Activated CD4-positive, CD25-positive, alpha-beta regulatory T cell treated with anti-CD3 and anti-CD28 coated beads, Interleukin-2, amount 50 U/mL, for 72 hours (primary cell): ENCODE measurements at places on chromosomes 16 and 17.
A peak's percentile ranks its signal among the peaks of the same experiment; 100 is the strongest.

DNA sequence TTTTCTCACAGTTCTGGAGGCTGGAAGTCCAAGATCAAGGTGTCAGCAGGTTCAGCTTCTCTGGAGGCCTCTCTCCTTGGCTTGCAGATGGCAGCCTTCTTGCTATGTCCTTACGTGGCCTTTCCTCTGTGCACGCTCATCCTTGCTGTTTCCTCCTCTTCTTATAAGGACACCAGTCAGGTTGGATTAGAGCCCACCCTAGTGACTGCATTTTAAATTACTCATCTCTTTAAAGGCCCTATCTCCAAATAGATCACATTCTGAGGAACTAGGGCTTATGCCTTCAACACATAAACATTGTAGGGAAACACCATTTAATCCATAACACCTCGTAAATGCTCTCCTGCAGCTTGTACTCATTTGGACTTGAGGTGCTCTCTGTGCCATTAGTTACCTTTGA lies 36.3 kb downstream of the DHRS7C start:
- DNase-seq, result no peak

GRCh38 chr16:55842369-55843104 lies 9.6 kb upstream of the CES1 start:
- no peak for DNase-seq

DNA sequence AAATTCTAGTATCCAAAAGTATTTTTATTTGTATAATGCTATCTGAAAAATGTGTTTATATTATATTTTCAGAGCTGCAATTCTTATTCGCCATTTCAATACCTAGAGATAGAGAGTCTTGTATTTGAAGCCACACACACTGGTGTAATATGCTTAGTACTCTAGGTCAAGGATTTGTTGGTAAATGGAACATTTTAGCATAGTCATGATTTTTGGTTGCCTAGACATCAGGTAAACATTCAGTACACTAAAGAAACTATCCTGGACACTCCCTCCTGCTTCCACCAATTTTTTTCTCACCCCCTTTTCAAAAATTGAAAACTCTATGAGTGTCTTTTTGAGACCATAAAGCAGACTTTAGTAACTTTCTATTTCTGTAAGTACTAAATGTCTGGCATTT lies 20.8 kb downstream of the ABHD15 start:
- DNase-seq, result no peak

DNA sequence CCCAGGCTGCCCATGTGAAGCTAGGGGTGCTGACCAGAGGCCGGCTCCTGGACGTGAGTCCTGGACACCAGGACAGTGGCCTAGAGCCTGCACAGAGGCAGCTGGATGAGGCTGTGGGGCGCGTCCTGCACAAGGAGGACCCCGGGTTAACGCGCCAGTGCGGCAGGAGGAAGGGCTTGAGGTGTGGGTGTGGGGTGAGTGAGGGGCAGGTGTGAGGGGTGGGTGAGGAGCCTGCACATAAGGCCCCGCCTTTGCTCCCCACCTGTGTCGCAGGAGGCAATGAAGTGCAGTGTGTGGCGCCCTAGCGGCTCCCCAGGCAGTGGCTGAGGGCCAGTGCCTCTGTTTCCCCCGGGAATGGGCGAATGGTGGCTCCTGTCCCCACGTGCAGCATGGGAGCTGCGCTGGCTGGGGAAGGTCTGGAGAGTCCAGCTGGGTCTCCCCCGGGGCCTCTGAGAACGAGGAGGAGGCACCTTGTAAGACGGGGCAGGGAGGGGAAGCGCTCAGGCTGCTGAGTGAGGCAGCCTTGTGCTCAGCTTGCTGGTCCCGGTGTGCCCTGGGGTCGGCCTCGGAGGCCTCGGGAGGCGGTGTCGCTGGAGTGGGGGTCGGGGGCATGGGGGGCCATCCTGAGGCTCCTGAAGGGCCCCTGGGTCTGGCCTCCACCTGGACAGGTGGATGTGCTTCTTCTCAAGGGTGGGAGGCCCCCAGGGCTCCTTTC lies 3.2 kb downstream of the CD7 start:
- no peak for DNase-seq

DNA sequence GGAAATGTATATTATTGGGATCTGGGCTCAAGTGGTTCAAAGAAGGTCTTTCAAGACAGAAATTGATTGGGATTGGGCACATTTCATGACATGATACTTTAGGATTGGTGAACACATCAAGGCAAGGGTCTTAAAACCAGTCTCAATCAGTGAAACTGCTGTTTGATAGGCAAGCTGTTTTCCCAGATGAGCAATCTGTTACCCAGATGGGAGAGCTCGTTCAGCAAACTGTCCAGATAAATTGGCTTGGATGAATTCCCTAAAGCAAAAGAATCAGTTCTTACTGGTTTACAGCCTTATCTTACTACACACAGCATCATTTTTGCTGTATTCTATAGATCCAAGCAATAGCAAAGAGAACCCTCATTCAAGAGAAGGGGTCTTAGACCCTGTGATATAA lies 31.0 kb upstream of the CNEP1R1 start:
- DNase-seq, result no peak

DNA sequence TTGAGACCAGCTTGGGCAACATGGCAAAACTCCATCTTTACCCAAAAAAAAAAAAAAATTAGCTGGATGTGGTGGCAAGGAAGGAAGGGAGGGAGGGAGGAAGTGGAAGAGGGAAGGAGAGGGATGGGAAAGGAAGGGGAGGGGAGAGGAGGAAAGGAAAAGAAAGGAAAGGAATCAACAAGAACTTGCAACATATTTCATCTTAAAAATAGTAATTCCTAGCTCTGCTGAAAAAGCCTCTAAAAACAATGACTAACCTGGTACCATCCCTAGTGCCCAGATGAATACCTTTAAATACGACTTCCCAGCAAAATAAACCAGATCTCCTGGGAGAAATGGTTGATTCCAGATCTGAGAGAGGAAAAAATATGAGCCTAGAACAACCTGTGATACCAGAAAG lies 27.1 kb upstream of the MNT start:
- no peak for DNase-seq

DNA sequence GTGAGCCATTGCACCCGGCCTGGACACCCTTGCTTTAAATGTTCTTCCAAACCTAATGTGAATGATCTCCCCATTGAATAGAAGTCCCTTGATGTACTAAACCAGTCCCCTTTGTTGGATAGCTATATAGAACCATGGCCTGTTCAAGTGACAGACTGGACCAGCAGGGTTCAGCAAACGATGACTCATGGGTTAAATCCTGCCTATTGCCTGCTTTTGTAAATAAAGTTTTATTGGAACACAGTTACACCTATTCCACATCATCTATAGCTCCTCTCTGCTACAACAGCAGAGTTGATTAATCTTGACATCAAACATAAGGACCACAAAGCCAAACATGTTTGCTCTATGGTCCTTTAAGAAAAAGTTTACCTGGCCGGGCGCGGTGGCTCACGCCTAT lies 56.1 kb downstream of the CRISPLD2 start:
- no peak for DNase-seq

DNA sequence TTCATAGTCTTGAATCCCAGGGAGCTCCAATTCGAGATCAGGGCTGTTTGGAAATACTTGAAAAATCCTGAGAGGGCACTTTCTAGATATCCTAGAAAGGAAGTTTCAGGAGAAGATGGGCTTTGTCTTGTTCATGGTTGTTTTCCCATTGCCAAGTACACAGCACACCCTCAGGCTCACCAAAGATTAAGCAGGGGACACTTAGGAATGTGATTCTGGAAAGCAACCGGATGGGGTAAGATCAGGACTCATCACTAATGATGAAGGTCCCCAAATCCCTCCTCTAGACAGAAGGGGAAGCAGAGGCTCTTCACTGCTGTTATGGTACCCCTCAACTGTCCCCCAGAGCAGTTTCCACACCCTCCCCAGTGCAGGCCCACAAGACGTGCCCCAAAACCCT lies 40.7 kb downstream of the VAC14 start:
- DNase-seq, result no peak

GRCh38 chr16:1105888-1106620 lies 10.0 kb upstream of the C1QTNF8 start:
- peak; percentile 47 for DNase-seq

DNA sequence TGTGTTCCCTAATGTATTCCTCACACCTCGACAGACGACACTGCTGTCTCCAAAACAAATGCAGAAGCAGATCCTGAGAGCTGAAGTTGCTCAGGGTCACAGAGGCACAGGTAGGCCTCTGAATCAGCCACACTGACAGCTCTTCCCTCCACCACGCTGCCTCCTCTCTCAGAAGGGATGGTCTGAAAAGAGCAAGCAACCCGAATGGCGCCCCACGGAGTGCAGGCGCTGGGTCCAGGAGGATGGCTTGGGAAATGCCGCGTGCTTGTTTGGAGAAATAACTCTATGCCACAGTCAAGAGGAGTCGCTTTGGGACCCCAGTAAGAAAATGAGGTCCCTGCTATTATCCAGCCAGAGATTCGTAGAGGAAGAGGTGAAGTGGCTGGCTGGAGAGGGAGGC lies 15.9 kb downstream of the CYB561 start:
- no peak for DNase-seq
